ENCODE measurements at places on chromosomes 3 and 15. TPM values are rescaled to one million over a fixed set of nuclear protein-coding genes. Genes with fewer than 3 reads are reported as not detected.

Gene DNAH1
- 1.8 TPM for total RNA-seq

Gene GOLGA6L26
- not detected for total RNA-seq

DNA sequence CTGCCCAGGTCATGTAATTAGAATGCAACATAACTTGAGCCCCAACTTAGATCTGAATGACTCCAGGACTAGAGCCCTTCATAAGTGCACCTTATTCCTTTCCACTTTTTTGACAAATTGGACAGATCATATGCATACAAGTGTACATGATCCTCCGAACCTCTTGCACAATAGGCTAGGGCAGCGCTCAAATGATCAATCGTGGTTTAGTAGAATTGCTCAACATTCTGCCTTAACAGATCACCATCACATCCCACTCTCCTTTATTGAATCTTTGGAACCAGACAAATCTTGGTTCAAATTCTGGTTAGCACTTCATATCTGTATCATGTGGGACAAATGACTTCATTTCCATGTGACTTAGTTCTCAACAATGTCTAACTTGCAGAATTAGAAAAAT lies 106.8 kb upstream of the CDIN1 start:
- no peak for DNase-seq

GRCh38 chr15:60580650-60581376 lies 101.9 kb upstream of the ICE2 start:
- peak; percentile 16 for DNase-seq

GRCh38 chr3:98777801-98778220 lies 14.7 kb downstream of the ST3GAL6 start:
- no peak for DNase-seq

GRCh38 chr15:57019496-57020160 lies 101.2 kb downstream of the TCF12 start:
- no peak for DNase-seq

- peak; percentile 60 for DNase-seq
These were observed 74.7 kb downstream of the MAGI1 start for GRCh38 chr3:65963787-65964677.

DNA sequence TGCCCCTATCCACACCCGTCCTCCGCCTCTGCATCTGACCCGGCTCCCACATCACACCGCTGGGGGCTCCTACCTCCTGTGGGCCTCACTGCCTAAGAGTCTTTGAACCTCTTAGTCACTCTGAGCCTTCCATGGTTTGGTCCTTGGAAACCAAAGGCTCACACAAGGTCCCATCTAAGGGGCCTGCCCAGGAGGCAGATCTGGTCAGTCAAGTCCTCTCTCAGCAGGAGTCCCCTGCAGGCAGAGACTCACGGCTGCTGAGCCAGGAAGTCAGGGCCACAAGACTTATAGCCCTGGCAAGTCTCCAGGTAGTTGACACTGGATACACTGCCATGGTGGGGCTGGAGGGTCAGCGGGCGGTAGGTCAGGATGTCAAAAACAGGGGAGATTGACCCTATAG lies 31.2 kb upstream of the ALDH1L1 start:
- DNase-seq = no peak

GRCh38 chr15:89817701-89818280 lies 3.1 kb upstream of the ANPEP start:
- no peak for DNase-seq

DNA sequence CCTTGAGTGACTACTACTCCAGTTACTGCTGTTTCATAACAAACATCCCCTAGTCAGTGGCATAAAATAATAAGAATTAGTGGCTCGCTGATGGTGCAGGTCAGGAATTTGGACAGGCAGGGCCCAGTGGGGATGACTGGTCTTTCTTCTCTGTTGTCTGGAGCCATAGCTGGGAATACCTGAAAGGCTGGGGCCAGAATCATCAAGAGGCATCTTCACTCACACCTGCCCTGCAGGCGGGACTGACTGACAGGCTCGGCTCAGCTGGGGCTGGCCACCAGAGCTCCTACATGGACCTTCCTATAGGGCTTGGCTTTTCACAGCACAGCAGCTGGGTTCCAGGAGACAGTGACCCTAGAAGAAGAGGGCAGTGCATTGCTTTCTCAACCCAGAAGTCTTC lies 148.8 kb upstream of the ATP10A start:
- DNase-seq = no peak

DNA sequence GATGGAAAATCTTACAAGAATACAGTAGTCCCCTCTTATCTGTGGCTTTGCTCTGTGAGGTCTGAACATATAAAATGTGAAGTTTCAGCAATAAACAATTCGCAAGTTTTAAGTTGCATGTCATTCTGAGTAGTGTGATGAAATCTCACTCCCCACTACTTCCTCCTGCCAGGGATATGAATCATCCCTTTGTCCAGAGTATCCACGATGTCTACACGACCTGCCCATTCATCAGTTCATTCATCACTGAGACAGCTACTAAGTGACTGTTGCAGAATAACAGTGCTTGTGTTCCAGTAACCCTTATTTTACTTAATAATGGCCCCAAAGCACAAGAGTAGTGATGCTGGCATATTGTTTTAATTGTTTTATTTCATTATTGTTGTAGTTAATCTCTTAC lies 489.2 kb upstream of the UBE2E2 start:
- DNase-seq = no peak
